ENCODE measurements at places on chromosomes 1 and 21. TPM values are rescaled to one million over a fixed set of nuclear protein-coding genes. Genes with fewer than 3 reads are reported as not detected.

- no peak overlapping the region for H3K27ac ChIP-seq
- H3K27me3 ChIP-seq: no peaks in the 10 kb centered on the region
- H3K4me3 ChIP-seq: no peak overlapping the region
- H3K36me3 ChIP-seq: no peaks in the 10 kb centered on the region
Measured at GRCh38 chr1:80656641-80657040, 1144.1 kb upstream of the ADGRL2 start.

GRCh38 chr1:149977345-149977744 is 33.2 kb downstream of the OTUD7B start:
- no peak for DNase-seq
- peaks cover 7% of the 10 kb centered on the region for H3K36me3 ChIP-seq
- H3K4me1 ChIP-seq: peaks cover 2% of the 10 kb centered on the region
- H3K27ac ChIP-seq: no peak overlapping the region

GPR61 gene
- total RNA-seq: 0.26 TPM

CLCNKA gene
- total RNA-seq: under 0.01 TPM

- H3K4me1 ChIP-seq: no peaks in the 10 kb centered on the region
- no peak overlapping the region for H3K4me3 ChIP-seq
- H3K27me3 ChIP-seq: no peaks in the 10 kb centered on the region
- H3K27ac ChIP-seq: no peak overlapping the region
- no peak for DNase-seq
- H3K36me3 ChIP-seq: no peaks in the 10 kb centered on the region
Measured at GRCh38 chr1:165010418-165011070, 346.0 kb downstream of the LMX1A start.

DNA sequence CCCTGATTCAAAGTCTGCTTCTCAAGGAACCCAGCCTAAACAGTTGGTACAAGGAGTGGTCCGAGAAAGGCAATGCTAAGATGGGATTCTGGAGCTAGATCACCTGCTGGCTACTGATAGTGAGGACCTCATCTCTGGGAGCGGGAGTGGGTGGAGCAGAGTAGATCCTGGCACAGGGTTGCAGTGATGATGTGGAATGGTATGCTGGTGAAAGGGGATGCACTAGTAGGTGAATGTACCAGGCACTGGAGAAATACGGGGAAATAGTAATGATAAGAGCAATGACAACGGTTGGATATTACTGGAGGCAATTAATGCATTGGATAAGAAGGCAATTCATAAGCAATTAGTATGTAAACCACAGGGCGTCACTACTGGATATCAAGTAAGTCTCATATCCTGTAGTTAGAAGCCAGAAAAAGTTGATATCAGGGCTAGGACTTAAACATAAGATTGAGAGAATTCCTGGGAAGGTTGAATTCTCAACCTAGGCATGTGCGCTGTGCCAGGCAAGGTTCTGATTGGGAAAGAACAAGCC is 169.2 kb upstream of the LMO4 start:
- no peaks in the 10 kb centered on the region for H3K27me3 ChIP-seq
- DNase-seq: no peak
- no peak overlapping the region for H3K27ac ChIP-seq
- no peaks in the 10 kb centered on the region for H3K36me3 ChIP-seq
- no peaks in the 10 kb centered on the region for H3K4me1 ChIP-seq

RNU1-4 gene
- total RNA-seq: under 0.01 TPM

PLA2G4A gene
- total RNA-seq: 3.9 TPM

- no peaks in the 10 kb centered on the region for H3K36me3 ChIP-seq
- H3K27me3 ChIP-seq: no peaks in the 10 kb centered on the region
- DNase-seq: no peak
- no peak overlapping the region for H3K27ac ChIP-seq
Measured at GRCh38 chr1:183847641-183848040, 42.7 kb downstream of the RGL1 start.

- no peak overlapping the region for H3K4me3 ChIP-seq
- H3K4me1 ChIP-seq: peaks cover 6% of the 10 kb centered on the region
- H3K27me3 ChIP-seq: no peaks in the 10 kb centered on the region
- H3K36me3 ChIP-seq: no peaks in the 10 kb centered on the region
- H3K27ac ChIP-seq: no peak overlapping the region
Measured at GRCh38 chr1:169307176-169307575, 60.4 kb downstream of the NME7 start.

DNA sequence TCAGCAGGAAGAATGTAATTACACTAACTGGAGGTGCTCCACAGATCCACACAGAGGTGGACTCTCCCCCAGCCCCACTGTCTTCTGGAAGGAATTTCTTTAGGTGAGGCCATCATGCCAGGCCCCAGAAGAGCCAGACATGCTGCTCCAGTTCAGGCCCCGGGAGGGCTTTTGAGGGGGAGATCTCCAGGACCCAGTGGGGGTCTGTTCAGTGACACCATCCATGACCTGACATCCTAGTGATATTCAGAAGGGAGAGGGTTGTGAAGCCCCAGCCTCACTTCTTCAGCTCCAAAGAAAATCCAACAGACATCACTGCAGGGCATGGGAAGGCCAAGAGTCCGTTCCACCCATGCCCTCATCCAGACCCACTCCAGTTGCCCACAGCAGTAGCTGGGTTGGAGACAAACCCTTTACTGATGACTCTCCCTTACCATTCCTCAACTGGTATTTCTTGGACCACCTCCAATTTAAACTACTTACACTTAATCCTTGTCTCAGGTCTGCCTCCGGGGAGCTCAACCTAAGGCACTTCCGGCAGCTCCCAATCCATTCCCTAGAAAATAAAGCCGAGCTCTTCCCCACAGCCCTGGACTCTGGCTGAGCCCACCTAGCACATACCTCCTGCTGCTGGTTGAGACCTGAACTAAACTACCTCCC is 39.2 kb downstream of the CSMD2 start:
- H3K27ac ChIP-seq: no peak overlapping the region
- no peak overlapping the region for H3K4me3 ChIP-seq
- no peaks in the 10 kb centered on the region for H3K4me1 ChIP-seq
- H3K36me3 ChIP-seq: no peaks in the 10 kb centered on the region
- no peak for DNase-seq
- H3K27me3 ChIP-seq: no peaks in the 10 kb centered on the region
